ENCODE measurements at places on chromosomes 13 and 19.

- DNase-seq, result no peak
Measured at GRCh38 chr13:19153782-19154450, 27.7 kb downstream of the TUBA3C start.

DNA sequence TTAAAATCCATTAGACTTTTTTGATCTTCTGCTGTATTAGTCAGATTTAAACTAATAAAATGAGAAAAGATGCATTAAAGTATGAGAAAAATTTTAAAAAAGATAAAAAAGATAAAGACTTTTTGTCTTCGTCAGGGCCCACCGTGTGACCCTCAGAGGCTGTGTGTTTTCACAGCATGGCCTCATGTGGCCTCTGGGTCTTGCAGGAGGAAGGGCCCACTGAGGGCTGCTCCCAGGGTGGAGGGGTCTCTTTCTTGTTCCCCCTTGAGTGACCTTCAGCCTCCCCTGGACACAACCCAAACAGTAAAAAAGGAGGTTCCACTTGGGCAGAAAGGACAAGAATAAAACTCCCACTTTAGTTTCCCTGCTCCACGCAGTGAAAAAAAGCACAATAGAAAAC is 57.1 kb upstream of the RANBP3 start:
- no peak for DNase-seq

DNA sequence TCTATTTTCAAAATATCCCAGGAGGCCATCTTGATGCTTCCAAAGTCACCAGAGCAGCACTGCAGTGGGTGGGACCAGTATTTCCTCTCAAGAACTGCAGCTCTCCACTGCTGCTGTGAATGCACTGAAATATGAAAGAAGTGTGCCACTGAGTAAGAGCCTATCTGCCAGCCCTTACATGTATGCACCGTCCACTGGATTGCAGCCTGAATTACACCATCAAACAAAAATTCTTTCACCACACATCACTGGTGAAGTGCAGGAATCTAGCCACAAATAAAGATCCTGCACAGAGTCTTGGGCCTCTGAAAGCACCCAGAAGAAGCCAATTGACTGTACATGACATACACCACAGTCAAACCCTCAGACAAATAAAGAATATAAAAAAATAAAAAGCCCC is 249.0 kb downstream of the LHFPL6 start:
- DNase-seq, result no peak

- no peak for DNase-seq
Measured at GRCh38 chr13:111789420-111789819, 277.5 kb upstream of the SOX1 start.

DNA sequence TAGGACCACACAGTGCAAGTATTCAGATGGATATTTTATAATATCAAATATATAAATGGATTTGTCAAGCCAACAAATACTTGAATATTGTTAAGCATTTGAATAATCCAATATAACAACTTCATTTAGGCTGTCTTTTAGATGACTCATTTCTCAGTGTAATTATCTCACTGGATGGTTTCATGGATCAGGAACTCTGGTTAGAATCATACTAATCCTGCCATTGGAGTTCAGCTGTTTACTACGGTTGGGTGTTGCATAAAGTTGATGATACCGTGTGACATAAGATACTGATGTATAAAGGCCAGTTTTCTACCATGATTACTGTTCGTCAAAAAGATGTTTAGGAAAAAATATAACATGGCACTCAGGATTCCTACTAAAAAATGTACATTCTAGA is 196.3 kb downstream of the TSHZ3 start:
- DNase-seq, result no peak

GRCh38 chr19:5775668-5776309 is 8.8 kb downstream of the PRR22 start:
- DNase-seq, result no peak

GRCh38 chr13:43003010-43003409 is 11.0 kb upstream of the EPSTI1 start:
- no peak for DNase-seq

- DNase-seq, result no peak
Measured at GRCh38 chr19:50341091-50341564, 12.0 kb upstream of the KCNC3 start.

GRCh38 chr19:9061879-9062278 is 25.0 kb upstream of the OR1M1 start:
- DNase-seq, result no peak

DNA sequence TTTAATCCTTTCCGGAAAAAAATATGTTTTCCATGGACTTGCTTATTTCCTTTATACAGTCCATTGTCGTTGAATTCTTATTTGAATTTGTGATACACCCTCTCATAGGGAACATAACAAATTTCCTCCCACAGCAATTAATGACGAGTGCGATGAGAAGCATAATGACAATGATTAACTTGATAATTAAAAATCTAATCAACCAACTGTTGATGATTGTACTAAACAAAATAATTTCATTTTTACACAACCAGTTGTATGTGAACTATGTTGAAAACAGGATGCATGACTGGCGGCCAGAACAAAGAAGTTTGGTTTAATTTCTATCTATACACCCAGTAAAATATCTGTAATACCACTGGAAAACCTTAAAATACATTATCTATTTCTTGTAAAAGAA is 26.1 kb upstream of the CEACAM21 start:
- no peak for DNase-seq

GRCh38 chr19:40497214-40497613 is 30.4 kb downstream of the SPTBN4 start:
- no peak for DNase-seq

GRCh38 chr19:39138221-39139211 is 12.9 kb downstream of the PAK4 start:
- DNase-seq, result no peak

GRCh38 chr19:56097306-56097705 is 23.8 kb downstream of the ZNF787 start:
- DNase-seq, result no peak

DNA sequence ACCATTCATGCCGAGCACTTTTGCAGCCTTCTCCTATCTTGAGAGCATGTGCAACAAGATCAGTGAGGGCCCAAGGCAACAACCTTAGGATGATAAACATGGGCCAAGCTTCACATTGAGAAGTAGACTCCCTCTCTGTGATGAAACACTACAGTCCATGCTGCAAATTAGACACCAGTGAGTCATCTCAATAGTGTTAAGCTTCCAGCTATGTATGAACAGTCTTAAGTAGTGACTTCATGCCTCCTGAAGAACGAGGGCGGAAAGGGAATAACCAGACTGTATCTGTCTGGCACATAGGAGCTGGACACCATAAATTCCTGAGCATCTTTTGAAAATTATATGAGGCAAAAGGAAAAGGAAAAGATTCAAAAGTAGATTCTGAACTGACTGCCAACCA is 309.9 kb upstream of the SLITRK1 start:
- DNase-seq, result no peak

GRCh38 chr13:95254339-95254738 is 46.9 kb downstream of the ABCC4 start:
- no peak for DNase-seq

DNA sequence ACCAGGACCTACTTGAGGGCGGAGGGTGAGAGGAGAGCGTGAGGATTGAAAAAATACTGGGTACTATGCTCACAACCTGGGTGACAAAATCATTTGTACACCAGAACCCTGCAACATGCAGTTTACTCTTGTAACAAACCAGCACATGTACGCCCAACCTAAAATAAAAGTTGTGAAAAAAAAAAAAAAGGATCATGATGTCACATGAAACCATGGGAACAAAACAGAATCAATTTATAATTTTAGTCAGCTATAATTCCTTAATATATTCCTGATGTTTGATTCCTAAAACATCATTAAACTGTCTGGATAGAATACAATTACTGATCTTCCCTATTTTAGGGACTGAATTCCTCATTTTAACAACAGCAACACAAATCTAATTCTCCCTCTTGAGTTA is 160.6 kb upstream of the SPRY2 start:
- no peak for DNase-seq

DNA sequence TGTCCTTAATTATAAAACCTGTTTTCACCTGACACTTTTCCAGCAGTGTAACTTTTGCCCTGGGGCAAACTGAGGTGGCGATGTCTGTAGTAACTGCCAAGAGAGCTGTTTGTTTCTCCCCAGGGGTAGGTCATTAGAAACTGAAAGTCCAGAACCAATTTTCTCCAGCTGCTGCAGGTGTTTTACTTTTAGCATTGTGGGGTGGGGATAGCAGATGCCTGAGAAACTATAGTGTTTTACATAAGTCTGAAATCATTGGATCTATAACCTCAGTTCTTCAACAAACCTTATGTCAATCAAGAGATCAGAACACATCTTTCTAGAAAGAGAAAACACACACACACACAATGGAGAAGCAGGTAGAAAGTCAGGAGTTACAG is 92.7 kb downstream of the LHFPL6 start:
- DNase-seq, result no peak

DNA sequence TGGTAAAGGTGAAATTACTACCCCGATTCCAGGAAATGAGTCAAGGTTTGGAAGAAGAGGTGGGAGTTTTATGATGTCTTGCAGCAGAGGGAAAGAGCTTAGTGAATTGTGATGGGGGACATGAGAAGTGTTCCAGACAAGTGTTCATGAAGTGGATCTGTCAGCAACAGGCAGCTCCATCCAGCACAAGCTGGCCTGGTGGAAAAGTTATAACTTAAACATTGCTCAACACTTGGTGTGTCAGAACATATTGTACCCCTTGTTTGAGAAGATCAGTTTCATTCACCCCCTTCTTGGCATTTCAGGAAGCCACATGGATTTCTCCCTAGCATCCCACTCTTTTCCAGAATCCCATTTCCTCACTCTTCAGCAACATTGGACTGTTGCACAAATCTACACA is 222.0 kb downstream of the B3GLCT start:
- no peak for DNase-seq

DNA sequence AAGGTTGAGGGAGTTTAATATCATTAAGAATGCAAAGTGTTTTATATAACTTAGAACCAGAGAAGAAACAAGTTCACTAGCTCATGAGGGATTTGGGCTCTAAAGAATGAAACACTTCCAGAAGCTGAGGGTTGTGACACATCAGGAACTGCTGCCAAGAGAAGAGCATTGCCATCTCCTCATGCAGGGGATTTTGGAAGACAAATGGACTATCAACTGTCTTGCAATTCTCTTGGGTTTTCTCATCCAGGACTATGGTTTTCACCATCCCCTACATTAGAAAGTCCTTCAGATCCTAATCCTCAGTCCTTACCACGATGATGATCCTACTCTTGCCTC is 59.7 kb upstream of the KL start:
- no peak for DNase-seq

DNA sequence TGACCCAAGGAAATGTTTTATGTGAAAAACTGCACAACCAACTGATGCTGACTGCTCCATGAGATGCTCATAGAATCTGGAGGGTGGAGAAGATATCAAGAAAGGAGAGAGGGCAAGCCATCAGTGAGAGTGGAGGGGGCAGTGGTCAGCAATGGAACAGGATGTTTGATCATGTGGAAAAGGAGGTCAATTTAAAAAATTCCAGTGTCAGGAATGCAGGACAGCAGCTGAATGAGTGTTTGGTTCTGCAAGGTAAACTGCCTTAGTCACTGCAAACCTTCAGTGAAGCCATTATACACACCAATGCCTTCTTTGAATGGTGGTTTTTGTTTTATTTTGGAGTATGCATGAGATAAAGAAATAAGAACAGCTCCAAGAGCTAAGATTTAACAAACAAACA is 121.5 kb downstream of the FGF14 start:
- DNase-seq, result no peak

DNA sequence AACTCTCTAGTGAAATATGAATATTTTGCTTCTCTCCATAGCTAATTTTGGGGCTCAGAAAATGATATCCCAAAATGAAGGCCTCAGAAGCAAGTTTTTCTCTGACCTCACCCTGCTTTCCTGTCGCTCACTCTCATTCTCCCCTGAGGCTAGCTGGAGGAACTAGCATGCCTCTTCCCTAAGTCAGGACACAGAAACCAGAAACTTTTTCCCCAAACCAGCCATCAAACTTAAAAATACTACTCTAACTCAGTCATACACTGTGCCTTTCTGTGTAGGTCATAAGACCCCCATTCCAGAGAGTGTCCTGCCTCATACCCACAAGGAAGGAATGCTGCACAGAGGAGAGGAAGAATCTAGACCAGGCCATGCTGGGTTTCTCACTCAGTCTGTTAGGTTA is 329.6 kb downstream of the PCDH20 start:
- no peak for DNase-seq

DNA sequence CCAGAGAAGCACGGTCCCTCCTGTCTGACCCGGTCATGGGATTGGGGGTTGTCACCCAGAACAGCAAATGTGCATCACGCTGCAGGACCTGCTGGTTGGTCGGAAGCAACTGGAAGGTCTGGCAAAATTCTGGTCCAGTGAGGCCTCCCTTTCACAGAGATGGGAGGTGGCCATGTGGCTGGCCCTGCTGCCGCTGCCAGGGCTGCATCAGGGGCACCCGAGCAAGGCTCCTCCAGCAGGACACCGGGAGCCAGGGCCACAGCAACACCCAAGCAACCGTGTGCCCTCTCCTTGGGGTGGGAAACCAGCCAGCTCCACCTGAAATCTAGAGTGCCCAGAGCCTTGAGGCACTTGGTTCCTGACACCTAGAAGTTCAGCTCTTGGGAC is 11.5 kb upstream of the GAS6 start:
- no peak for DNase-seq

DNA sequence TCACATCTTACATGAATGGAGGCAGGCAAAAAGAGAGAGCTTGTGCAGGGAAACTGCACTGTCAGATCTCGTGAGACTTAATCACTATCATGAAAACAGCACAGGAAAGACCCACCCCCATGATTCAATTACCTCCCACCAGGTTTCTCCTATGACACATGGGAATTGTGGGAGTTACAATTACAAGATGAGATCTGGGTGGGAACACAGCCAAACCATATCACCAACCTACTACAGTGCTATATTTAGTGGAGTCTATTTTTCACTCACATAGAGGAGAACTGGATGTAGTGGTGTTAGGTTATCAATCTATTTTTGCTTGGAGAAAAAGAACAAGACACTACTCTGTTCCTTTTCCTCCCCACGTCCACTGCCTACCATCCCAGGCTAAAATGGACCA is 276.6 kb downstream of the KCTD12 start:
- DNase-seq, result no peak

DNA sequence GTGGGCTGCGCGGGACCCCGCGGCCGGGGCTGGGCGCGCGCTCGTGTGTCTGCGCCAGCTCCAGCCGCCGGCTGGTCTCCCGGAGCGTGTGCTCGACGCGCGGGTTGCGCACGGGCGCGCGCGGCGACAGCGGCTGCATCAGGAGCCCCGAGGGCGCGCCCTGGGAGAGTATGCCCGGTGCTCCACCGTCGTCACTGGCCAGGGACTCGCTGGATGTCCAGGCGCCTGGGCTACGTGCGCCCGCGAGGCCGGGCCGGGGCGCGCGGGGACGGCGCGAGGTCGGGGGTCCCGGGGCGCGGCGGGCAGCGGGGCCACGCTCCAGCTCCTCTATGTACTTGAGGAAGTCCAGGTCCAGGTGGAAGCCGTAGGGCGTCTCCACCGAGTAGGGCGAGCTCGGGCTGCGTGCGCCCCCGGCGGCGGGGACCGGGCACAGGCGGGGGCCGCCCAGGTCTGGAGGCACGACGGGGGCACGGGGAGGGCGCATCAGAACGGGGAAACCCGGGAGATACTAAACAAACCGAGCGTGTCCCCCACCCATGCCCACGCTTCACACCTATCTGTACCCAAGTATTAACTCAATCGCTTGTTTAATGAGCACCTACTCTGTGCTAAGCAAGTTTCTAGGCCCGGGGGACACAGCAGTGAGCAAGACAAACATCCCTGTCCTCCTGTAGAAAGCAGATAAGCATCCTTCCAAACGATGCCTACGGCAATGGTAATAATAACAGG is 7.6 kb downstream of the KANK3 start:
- peak; percentile 57 for DNase-seq

Measured in Caco-2 (cell line).